ENCODE measurements at places on chromosomes 1 and 21.

DNA sequence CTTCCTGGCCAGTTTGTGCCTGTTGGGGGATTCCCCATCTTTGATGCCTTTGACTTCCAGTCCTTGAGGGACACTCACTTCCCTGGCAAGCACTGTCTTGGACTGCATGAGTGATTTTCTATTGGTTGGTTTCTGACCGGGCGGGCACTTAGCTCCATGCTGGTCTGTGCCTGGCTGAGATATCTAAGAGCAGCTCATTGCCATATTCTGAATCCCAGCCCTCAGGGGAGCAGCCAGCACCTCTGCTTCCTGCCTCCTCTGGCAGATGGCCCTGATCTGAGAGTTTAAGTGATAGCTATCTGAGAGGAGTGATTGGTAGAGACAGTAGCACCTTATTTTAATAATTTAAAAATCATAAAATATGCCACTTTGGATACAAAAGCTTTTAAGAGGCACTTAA lies 52.5 kb downstream of the DISC1 start:
- DNase-seq, result no peak

DNA sequence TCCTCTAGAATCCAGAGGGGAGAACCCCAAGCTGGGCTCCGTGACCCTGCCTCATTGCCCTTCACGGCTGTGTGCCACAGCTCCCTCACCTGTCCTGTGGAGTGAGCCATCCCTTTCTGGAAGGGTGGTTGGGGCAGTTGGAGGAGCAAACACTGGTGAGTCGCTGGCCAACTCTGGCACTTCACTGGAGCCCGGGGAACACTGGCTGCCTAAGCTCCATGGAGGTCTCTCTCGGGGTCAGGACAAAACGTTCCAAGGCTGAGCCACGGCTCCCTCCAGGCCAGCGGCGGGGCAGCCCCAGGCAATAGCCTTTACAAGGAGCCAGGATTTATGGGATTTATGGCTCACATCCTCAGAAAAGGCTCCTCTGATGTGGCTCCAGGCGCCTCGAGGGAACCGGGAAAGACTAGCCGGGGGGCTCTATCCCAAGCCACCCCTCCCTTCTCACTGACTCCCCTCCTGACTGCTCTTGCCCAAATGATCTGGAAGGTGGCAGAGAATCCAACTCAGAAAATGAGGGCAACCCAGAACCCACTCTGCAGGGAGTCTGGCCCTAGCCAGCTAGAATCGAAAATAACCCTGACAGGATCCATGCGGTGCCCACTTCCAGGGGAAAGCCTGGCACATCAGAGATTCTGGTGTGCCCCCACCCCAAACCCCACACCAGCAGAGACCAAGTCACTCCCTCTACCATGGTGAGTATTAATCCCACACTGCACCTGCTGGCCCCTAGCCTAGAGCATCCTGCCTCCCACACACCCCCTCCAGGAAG lies 75.2 kb downstream of the GLIS1 start:
- no peak for DNase-seq

DNA sequence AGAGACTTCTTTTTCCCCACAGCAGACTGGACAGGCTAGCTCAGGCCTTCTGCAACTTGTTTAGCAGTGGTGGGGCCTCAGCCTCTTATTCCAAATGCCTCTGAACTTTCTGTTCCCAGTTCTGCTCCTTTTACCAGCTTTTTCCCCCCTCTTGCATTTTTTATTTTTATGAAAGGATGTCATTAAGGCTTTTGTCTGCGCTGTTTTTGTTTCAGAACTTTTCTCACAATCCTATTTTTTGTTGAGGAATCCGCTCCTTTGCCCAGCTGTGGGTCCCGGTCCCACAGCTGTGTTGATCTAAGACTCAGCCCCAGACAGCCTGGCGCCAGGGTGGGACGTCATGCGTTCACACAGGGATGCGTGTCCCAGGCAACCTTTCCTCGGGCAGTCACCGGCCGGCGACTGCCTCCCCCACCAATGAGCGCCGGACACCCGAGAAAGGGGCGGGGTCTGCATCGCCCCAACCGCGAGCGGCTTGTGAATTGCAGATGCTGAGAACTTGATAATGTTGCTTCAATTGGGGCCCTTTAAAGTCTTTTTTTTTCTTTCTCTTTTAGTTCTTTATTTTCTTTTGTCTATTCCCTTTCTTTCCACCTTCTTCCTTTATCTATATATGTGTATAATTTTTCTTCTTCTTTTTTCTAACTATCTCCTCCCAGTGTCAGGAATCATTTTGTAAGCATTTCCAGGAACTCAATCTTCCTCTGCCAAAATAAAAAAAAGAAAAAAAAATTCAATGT lies 3.0 kb upstream of the ID3 start:
- DNase-seq, result peak; percentile 95

- DNase-seq, result no peak
Measured at GRCh38 chr1:156012051-156012817, 8.5 kb downstream of the SSR2 start.

DNA sequence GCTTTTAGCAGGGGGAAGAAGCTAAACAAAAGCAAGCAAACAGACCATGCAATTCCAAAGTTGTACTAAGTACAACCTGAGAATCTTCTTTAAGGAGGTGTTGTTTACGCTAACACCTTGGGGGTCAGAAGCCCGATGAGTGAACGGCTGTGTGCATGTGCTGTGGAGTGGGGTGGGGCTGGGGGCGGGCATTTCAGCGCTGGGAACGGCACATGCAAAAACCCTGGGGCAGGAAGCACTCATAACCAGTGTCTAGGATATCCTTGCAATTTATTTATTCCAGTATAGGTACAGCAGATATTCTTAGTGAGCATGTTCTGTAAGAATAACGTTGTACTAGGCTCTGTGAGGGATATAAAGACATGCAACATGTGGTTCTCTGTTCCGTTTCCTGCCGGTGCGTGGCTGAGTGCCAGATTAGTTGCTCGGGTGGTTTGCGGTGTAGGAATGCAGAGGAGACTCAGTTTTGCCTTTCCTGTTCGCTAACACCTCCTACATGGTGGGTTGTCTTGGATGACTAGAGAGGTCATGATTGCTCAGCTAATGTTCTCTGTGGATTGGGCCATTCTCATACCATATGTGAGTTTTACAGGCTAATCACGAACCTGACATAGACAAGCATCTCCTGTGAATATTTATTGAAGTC lies 3.7 kb downstream of the FASLG start:
- no peak for DNase-seq

DNA sequence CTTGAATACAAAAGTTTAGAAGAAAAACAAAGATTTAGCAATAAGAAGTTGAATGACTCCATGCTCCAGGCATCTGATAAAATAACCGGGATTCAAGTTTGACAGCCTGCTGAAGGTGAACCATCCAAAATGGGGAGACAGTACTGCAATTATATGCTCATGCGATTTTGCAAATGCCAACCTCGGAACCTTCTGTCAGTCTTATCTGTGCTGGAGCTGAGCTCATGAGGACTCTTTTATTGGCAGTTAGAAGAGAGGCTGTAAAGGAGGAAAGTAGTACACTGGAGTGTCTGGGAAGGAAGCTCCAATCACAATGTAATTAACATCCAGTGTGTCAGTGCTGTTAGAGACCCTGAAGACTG lies 170.0 kb downstream of the GALNT2 start:
- no peak for DNase-seq

DNA sequence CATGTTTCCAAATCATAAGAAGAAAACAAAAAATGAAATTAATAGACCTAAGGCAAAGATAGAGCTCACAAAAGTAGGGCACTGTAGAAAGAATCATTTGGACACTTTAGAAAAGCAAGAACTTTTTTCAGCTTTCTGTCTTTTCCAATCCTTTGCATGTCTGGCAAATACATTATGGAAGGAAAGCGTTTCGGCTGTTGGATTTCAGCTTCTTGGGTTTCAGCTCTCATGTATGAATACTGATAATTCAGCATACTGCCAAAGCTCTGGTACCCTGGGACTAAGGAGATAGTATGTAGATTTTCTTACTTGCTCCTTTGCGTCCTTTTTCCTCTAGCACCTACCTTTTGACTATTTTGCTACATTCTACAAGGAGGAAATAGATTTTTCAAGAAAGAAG lies 375.9 kb downstream of the BRINP3 start:
- no peak for DNase-seq

- no peak for DNase-seq
Measured at GRCh38 chr1:195415584-195415983, 1192.7 kb downstream of the KCNT2 start.

DNA sequence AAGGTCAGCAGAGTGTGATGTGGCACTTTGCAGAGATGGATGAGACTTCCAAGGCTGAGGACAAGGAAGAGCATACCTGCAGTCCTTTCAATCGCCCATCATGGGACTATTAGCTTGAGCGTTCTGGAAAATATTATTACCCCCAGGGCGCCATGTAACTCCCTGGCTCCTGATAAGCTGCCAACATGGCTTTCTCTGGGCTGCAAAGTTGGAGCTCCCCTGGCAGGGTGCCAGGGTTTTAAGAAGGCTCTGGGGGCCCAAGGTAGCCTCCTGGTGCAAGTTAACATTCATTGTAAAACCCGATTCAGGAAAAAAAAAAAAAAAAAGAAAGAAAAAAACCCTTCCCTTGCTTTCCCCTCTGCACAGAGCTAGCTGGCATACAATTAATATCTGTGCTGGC lies 196.7 kb downstream of the PBX1 start:
- DNase-seq, result no peak

- no peak for DNase-seq
Measured at GRCh38 chr1:59885160-59885832, 41.3 kb downstream of the CYP2J2 start.

GRCh38 chr1:110668549-110668948 lies 6.2 kb downstream of the KCNA3 start:
- no peak for DNase-seq

DNA sequence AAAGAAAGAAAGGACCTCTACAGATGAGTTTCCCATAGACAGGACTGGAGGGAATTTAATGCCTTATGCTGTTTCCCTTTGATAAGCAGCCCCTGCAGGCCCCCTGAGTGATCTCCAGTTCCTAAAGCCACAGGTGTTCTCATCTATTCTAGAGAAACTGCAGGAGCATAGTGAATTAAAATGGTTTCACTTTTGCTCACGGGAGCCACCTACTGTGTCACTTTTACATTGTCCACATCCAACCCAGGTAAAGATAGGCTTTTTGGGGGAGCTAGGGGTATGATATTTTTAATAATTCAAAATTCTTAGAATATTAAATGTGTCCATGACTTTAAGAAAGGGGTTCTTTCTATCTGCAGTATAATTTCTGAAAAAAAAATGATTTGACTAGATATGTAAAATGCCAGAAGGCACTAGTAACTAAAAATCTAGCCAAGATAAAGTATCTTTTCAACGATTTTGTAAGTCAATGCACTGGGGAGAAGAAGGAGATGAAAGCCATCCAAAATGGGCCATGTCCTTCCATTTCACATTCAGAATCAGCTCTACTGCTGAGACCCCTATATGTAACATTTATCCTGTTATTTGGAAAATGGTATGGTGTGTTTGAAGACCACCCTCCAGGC lies 267.3 kb upstream of the DUSP10 start:
- DNase-seq, result no peak

DNA sequence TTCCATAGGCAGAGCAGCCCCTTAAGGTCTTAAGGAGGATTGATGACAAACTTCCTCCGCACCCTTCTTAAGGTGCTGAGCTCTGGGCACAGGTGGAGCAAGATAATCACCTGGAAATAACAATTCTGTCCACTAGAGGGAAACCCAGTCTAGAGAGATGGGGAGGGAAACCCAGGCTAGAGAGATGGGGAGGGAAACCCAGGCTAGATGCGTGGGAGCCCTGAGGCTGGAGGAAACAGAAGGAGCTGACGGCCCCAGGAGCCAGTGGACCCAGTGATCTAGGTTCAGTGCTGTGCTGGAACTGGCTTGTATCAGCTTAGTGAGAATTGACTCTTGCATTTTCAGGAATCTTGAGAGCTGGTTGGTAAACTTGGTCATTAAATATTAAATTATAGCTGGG lies 17.8 kb upstream of the MYCL start:
- peak; percentile 22 for DNase-seq

DNA sequence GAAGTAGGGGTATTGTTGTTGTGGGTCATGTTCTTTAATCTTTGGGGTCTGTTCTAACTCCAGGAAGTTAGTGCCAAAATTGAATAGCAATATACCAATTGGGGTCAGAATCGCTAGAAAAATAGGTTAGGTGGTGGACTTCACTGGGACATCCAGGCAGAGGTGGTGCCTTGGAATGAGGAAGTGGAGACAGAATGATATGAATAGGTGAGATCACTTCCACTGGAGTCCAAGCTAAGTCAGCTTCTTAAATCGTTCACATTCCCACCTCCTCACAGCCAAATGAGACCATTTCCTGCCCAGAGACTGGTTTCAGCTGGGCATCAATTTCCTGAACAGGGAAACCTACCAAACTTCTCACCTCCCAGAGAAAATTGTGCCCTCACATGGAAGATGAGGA lies 137.8 kb upstream of the RAB4A start:
- no peak for DNase-seq

Data from fibroblast of the conjunctiva (primary cell).